ENCODE measurements at places on chromosomes 2 and 18.
A peak's percentile ranks its signal among the peaks of the same experiment; 100 is the strongest.

DNA sequence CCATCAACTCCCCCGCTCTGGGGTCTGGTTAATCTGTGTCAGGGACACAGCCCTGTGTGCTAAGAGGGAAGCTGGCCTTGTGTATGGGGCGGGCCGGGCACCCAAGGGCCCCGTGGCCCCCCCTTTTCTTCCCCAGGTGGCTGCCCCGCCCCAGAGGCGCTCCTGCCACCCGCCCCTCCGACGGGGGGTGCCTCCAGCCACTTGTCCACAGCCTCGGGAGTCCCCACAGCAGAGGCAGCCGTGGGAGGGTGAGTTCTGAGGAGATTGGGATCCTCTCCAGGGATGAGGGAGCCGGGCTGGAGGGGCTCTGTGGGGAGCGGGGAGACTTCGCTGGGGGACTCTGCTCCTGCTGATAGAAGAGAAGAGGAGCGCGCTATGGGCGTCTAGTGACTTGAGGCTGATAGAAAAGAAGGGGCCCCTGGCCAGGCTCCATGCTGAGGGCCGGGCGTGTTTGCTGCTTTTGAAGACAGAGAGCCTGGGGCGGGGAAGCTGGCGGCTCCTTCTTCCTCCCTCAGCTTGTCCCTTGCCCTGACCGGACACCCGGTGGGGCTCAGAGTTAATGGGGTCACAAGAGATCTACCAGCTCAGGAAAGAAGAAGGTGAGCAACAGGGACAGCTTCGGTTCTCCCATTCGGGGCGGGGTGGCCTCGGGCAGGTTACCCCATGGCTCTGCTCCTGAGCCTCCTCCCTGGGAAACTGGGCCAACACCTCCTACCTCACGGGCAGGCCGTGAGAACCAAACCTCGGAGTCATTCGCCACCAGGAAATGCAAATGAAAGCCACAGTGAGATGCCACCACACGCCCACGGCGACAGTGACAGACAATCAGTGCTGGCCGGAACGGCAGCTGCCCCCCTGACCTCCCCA, 89.4 kb upstream of the TAF1B start:
- no peak for DNase-seq

DNA sequence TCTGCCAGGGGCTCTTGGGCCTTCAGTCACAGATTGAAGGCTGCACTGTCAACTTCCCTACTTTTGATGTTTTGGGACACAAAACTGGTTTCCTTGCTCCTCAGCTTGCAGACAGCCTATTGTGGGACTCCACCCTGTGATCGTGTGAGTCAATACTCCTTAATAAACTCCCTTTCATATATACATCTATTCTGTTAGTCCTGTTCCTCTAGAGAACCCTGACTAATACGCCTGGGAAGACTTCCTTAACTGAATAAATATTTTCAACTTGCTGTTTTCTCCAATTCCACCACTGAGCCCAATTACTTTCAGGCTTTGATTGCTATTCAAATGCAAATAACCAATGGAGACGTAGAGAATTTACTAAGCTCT, 61.4 kb upstream of the CCDC195 start:
- DNase-seq = no peak

GRCh38 chr2:45102141-45102540, 92.9 kb upstream of the SIX2 start:
- peak; percentile 18 for DNase-seq

DNA sequence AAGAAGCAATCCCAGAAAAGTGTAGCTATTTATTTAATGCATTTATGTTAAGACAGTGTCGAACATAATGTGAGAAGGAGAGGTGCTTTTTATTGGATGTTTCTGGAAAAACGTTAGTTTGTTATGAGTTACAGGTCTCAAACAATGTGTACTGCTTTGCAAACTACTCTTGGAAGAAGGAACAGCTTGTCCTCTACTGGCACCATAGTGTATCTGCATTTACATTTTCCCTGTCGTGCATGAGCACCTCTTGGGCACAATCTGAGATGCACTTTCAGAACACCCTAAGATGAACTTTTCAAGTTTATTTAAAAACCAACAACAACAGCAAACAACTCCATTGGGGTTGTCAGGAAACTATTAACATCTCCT, 22.8 kb downstream of the CCNYL1 start:
- DNase-seq = peak; percentile 48

GRCh38 chr2:88835726-88836125, 144.3 kb downstream of the RPIA start:
- no peak for DNase-seq

DNA sequence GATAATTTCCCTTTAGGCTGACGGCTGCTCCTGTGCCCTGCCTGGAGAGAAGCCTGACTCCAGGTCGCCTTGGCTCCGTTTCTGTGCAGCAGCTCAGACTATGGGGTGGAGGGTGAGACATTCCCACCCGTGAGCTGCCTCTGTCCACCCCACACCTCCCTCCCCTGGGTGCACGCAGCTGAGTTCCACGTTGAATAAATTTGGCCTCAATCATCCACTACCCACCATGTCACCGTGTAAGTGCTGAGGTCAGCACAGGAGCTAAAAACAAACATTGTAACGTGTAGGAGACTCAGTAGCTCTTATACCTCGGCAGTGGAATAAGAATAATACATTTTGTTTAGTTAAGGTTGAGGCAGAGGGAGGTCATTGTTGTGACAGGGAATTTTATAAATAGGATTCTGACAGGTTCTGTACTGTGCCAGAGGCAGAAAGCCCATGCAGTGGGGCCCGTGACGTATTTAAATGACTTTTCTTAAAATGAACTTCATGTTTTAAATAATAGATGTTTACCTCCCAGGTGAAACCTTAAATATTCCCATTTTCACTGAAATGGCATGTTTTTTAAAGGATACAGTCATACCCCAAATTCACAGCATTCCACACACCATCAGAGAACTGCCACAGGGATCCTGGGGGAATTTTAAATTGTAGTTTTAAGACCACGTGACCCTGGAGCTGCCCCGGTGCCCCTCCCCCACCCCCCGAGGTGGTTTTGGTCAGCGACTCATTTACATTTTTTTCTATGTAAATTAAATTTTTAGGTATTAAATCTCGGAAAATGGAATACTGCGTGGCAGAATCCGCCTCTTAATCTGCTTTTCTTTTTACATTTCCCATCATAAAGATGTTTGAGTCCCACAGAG, 50.2 kb downstream of the NFATC1 start:
- no peak for DNase-seq

- DNase-seq = no peak
These were observed 97.7 kb downstream of the INO80D start for GRCh38 chr2:205988274-205988673.

DNA sequence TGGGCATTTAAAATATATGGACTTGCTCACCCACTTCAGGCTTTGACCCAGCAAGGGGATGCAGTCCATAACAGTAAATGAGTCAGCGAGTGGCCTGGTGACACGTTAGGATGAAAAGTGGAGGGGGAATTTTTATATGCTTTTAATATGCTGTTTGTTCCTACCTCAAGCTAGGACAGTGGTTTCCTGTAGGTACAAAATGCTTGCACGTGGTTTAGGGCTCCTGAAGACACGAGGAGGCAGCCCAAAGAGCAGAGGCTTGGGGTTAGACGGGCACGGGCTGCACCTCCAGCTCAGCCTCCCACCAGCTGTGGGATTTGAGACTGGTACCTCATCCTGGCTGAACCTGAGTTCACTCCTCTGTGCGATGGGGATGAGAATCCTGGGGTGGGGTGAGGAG, 306.2 kb upstream of the CXCR4 start:
- DNase-seq = no peak

- no peak for DNase-seq
These were observed 125.7 kb downstream of the PRKRA start for GRCh38 chr2:178325268-178325667.

DNA sequence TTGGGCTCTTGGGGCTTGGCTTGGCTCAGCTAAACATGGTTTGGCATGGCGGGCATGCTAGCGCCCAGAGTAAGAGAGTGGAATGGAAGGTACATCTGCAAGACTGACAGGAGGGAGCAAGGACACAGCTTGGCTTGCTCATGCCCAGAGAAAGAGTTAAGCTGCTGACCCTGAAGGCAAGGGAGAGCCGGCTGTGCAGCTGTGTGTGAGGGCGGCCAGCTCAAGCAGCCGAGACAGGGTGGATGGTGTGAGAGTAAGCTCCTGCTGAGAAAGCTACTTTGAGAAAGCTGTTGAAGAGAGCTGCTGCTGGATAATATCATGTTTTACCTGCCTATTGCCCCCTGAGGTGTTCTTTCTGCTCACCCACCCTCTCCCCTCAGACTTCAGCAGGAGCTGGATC, 135.6 kb downstream of the CCBE1 start:
- no peak for DNase-seq

DNA sequence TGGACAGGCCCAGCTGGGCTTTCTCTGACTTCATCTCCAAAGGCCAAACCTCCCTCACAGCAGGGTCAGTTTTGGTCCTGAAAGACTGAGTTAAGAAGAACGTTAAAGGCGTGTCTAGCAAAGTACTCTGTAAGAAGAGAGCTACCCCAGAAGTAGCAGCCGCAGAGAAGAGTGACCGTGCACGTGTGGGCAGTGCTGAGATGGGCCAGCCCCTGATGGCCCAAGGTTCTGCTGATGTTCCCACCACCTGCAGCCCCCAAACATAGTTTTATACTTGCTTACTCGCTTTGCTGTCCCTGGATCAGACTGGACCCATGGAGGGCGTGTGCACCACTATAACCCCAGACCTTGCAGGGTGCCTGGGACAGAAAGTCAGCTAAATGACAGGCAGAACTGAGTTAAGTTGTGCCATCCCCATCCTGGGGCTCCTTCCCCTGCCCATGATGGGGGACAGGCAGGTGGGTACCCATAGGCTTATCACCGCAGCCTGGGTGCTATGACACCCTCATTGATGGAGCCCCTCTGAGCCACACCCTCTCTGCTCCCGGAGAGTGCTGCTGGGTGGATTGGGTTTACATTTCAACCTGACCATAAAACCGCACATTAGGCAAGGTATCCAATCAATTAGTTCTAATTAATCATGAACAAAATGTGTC, 367.3 kb upstream of the HS6ST1 start:
- DNase-seq = no peak

- peak; percentile 38 for DNase-seq
These were observed 38.8 kb upstream of the UBE2F start for GRCh38 chr2:237927986-237928385.

- no peak for DNase-seq
These were observed 2156.1 kb upstream of the CELF4 start for GRCh38 chr18:39721712-39722111.

- DNase-seq = no peak
These were observed 72.8 kb downstream of the ABI2 start for GRCh38 chr2:203400805-203401585.

DNA sequence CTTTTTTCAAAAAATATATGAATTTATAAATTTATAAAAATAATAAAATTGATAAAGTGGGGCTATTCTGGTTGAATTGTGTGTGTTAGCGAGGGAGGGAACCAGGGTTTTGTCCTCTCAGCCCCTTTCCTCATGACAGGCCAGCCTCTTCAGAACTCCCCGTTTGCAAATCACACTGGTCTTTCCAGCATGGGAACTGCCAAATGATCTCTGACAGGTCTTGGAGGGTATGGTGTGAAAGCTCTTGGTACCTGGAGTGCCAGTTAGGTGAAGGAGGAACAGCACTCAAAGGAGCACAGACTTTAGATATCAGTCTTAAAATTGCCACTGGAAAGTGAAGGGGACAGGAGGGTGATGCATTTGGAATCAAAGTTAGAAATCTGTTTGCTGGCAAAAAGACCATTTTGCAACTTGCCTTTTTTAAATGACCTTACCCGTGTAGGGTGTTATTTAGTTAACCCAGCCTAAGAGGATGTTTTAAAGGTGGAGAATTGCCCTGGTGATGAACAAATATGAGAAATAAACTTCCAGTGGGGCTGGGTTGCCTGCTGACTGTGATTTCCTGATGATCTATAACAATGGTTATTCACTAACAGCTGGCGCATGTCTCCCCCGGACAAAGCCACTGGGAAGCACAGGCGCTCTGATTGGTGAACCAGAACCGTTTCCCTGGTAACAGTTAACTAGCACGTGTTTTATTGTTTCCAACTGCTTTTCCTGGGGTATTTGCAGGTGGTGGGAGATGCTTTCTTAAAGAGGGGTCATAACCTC, 85.3 kb upstream of the EFEMP1 start:
- DNase-seq = peak; percentile 75

DNA sequence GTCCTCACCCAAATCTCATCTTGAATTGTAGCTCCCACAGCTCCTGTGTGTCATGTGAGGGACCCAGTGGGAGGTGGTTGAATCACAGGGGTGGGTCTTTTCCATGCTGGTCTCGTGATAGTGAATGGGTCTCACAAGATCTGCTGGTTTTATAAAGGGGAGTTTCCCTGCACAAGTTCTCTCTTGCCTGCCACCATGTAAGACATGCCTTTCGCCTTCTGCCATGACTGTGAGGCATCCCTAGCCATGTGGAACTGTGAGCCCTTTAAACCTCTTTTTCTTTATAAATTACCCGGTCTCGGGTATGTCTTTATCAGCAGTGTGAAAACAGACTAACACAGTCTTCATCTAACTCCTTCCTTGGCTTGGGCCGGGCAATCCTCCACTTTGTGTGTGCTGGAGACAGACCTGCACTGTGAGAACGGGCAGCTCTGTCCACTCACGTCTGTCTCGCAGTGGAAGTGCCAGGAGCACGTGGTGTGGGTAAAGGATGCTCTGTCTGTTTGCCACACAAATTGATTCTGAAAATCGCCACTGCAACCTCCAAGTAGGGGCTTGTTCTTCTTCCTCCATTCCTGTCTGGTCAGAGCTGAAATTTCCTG, 47.6 kb upstream of the OTOS start:
- no peak for DNase-seq

DNA sequence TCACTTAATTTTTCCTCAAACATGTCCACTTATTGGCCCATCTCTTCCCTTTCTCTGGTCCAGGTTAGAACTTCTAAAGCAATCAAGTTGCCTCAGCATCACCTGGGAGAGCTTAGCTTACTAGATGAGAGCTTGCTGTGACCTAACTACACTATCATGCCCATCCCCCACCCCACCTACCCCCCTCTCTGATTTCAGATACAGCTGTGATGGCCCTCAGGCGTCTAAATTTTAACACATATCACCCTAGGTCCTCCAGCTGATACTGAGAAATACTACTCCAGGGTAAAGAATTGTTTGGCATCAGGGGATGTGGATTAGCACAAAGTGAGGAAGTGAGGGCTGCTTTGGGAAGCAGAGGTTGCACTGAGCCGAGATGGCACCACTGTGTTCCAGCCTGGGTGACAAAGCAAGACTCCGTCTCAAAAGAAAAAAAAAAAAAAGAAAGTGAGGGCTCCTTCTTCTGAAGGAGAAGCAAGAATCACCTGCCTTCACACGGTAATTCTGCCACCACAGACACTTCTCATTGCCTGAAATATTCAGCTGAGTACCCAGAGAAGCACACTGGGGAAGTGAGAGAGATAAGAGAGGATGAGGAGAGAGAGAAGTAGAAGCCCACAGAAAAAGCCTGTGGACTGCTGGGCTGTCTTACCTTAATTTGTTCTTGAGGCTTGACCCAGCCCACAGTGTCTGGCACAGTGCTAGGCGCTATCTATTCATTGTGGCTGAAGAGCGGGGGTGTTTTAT, 263.4 kb downstream of the ASXL3 start:
- DNase-seq = no peak

- no peak for DNase-seq
These were observed 98.1 kb downstream of the AGAP1 start for GRCh38 chr2:235591921-235592320.

DNA sequence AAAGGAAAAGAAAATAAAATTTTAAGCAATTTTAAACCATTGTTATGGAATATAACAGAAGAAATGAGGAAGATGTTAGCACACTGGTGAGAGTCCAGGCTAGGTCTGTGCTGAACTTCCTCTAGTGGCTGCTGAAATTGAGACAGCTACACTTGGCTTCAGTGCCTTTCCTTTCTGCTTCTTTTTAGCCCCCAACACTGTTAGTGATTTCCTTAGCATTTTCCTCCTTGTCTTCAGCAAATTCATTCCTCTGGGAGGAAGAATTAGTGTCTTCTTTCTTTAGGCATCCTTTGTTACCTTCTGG, 47.6 kb downstream of the ITGAV start:
- no peak for DNase-seq
